ENCODE measurements at places on chromosomes 7 and 10.
A peak's percentile ranks its signal among the peaks of the same experiment; 100 is the strongest.

DNA sequence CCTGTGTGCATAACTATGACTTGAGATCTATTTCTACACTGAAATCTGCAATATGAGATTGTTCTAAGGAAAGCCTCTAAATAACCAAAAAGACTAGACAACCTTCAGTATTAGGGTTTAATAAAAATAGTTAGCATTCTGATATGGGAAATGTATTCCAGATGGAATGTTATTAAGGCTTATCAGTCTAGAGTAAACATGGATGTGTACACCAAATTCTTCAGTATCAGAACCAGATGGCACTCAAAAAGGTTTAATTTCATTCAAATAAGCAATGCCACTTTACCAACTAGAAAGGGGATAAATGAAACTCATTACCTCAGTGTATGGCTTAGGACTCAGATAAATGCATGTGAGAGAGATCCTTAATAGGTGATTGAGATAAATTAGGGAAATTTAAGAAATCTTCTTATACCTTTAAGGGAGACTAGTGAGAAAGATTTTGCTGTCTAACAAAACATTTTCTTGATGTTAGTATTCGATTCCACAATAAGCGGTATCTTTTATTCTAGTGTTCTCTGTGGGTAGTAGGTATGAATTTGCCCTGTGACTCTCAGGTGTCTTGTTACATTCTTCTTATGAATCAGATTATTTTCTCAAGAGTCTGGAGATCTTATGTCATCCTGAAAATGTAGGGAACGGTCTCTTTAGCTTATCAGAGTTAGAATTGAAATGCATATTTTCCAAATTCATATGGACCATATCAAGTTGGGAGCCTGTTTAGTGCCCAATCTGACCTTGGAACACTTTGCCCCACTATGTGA is 159.2 kb downstream of the PRKG1 start:
- no peak for DNase-seq

GRCh38 chr10:102639537-102639936 is 4.7 kb upstream of the TRIM8 start:
- no peak for DNase-seq

- no peak for DNase-seq
Observed at GRCh38 chr7:118184565-118184940, 589 bp downstream of the LSM8 start.

DNA sequence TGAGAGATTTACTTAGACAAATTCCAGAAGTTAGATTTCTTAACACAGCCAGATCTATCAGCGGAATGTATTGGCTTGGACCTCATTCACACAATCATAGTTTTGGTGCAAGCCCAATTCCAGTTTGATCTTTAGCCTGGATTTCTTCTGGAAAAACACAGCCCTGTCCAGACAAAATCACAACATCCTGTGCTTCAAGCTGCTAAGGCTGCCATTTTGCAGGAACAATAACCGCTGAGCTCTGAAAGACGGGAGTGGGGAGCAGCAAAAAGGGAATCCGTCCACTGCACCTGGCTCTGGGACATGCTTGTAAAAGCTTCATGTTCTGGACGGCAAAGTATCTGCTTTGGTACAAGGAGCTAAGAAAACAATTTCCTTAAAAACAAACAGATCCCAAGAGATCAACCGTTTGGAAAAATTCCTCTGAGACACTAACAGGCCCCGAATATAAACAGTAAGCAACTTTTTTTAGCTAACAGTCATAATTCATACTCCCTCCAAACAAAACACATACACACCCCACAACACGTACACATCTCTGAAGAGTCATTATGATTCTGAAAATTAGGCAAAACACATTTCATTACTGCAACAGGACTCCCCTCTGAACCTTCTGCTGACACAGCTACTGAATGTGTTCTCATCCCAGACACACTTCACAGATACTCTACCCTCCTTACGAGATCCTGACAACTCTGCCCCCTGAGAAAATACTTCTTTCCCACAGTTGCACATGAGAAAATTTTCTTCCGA is 32.4 kb downstream of the ITIH5 start:
- DNase-seq, result no peak

- DNase-seq, result no peak
Observed at GRCh38 chr10:21501091-21501490, 24.4 kb downstream of the SKIDA1 start.

DNA sequence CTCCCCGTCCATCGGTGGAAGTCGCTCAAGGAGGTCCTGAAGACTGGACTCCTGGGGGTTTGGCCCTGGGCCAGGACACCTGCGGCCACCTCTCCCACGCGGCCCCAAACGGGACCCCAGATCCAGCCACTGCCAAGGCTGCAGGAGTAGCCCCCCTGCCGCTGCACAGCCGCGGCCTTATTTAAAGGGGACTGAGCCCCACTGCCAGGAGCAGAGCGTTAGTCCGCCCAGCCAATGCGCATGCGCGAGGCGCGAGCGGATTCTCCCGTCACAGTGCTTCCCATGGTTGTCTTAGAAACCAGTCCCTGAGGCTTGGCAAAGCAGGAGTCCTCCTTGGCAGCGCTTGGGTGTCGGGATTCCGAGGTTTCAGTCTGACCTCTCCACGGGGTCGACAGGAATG is 320.0 kb downstream of the ZNF716 start:
- no peak for DNase-seq

GRCh38 chr10:80477-81105 is 31.5 kb upstream of the TUBB8 start:
- DNase-seq, result no peak

DNA sequence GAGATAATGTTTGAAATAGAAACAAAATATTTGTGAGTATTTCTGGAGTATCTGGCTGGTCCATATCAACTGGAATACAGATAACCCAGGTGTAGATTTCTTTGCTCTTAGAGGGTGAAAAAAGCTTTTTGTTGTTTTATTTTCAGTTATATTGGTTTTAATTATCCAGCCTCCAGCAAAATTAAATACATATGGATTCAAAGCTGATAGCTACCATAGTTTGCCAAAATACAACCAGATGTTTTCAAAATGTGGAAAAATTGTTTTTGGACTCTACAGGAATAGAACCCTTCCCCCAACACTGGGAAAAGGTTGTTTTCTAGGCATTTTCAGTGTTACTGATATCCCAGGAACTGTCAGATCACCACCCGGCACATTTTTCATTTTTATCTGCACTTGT is 30.1 kb downstream of the LRRC17 start:
- DNase-seq, result no peak

DNA sequence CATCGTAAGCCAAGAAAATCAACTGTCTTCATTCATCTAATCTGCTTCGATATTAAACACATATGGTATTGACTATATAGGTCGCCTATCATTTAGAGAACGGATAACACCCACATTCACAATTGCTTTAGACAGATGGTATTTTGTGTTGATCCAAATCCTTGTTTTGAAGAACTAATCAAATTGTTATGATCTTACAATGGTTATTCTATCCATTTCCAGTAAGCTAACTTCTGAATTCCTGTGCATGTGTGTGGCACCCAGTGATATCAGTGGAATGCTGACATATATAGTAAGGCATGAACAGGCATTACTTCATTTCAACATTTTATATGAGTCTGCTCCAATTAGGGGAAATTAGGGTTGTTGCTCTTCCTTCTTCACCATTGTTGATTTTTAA is 98.8 kb downstream of the SEMA3E start:
- no peak for DNase-seq

GRCh38 chr7:71345117-71345884 is 213.4 kb downstream of the GALNT17 start:
- no peak for DNase-seq

DNA sequence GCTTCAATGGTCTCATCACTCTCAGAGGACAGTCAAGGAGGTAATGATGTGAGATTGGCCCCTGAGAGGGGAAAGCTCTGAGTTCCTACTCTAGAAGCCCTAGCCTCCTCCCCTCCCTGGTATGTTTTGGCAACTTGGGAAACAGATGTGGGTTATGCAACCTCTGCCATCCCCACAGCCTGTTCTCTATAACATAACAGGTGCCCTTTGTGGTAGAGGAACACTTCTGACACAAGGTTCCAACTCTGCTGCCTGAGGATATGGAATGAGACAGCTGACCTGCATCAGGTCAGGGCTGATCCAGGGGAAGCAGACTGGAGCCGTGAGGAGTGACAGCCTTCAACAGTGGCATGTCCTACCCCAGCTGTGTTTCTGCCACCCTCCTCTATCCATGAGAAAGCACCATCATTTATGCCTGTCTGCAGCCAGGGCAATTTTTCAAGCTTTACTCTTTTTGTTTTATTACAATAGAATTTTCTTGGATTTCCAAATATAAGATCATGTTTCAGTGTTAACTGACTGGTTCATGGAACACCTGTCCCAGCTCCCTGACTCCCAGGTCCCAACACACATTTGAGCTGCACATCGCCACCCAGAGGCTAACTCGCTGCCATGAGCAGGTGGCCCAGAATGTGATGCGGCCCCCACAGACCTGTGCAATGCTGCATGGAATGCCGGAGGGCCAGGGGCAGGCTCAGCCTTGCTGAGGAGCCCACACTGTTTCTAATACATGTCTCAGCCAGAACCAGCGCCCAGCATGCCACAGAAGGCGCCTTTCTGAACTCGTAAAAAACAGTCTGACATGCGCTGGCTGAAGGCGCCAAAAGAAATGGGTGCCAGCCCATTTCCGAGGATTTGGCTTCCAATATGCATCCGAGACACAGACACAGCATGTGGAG is 124.8 kb upstream of the CHST15 start:
- DNase-seq, result no peak

- no peak for DNase-seq
Observed at GRCh38 chr7:107981466-107981865, 21.5 kb downstream of the LAMB1 start.

GRCh38 chr10:128324058-128324827 is 198.0 kb upstream of the MKI67 start:
- DNase-seq, result no peak

DNA sequence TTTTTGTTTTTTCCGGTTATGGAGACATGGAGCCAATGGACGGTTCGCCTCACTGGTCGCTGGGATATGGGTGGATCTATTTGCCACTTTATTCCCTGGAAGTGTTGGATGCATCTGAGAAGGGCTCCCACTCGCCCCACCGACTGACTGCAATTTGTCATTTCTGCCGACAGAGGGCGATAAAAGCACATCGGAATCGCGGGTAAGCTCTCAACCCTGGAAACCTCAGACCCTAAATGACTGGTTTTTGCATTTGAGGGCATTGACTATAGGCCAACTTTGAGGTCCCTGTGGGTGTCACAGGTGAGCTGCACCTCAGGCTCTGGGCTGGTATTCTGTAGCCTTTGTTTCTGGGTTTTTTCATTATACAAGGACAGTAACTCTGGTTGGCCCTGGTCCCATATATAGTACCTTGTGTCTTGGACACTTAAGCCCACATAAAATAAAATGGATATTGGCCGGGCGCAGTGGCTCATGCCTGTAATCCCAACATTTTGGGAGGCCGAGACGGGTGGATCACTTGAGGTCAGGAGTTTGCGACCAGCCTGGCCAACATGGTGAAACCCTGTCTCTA is 11.9 kb upstream of the OPALIN start:
- DNase-seq, result peak; percentile 22

GRCh38 chr7:94240902-94241301 is 153.8 kb upstream of the COL1A2 start:
- DNase-seq, result no peak

DNA sequence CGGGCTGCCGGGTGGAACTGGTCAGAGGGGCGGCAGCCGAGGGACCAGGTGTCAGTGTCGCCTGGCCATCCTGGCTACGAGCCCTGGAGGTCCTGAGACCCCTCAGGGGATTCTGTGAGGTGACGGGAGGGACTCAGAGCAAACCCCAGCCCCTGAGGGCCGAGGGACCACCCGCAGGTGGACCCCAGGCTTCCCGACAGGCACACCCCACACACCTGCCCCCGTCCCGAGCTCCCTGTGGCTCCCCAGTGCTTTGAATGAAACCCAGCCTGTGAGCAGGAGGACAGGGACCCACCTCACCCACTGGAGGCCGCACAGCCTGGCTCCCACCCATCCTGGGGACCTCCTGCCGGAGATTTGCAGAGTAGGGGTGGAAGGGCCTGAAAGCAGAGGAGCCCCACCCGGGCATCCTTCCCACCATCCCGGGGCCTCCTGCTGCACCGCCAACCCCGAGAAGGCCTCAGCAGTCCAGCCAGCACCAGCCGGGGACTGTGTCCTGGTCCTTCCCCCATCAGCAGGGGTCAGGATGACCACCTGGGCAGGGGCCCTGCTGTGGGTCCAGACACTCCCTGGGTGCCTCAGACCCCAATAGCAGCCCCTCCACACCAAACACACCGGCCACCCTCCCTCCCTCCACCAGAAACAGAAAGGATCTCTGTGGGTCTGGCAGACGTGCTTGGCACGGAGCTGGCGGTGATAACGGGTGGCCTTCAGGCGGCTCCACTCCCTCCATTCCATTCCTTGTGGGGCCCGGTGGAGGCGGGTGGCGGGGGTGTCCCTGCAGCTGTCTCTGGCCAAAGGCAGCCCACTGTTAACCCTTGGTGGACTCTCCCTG is 13.9 kb downstream of the VENTX start:
- DNase-seq, result no peak

DNA sequence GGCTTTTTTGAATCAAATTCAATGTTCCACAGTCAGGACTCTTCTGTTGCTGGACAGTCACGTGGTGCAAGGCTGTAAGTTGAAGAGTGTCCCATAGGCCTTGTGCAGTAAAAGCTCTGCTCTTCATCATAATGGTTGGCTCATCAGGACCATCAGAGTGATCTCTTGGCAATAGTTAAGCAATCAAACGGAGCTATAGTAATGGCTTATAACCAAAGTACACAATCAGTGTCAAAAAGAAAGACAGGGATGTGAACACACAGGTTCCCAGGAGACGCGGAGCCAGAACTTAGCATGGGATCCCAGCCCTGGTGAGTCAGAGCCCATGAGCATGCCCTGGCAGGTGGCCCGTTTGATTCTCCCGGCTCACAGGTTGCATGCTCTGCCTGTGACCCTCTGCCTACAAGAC is 10.8 kb upstream of the GPNMB start:
- DNase-seq, result no peak

GRCh38 chr10:49021685-49022084 is 82.0 kb upstream of the LRRC18 start:
- no peak for DNase-seq

GRCh38 chr10:62583876-62584615 is 209.9 kb downstream of the ZNF365 start:
- no peak for DNase-seq

DNA sequence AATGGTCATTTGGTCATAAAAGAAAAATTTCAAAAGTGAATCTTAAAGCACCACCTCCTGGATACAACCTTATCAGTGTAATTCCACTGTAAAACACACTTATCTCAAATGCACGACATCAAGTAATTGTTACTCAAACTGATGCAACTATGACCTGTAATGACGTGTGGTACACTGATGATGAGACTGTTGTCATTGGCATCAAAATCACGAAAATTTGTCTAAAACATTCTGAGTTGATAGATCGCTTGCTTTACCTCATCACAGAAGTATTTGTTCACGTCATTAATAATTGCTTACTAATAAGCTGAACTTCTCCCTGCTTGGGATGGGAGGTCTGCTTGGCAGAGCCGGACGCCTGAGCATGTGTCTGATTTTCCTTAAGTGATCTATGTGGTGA is 221.8 kb upstream of the KLF6 start:
- no peak for DNase-seq
